ENCODE measurements at places on chromosomes 3 and 15.

- no peaks in the 10 kb centered on the region for H3K27me3 ChIP-seq
- no peak for DNase-seq
- H3K27ac ChIP-seq = no peak overlapping the region
Observed at GRCh38 chr3:50444213-50444612, 59.2 kb downstream of the CACNA2D2 start.

GRCh38 chr3:148957586-148957985 is 33.8 kb upstream of the GYG1 start:
- no peaks in the 10 kb centered on the region for H3K4me1 ChIP-seq
- peak overlapping the region; percentile 90 for H3K27ac ChIP-seq
- no peaks in the 10 kb centered on the region for H3K36me3 ChIP-seq
- no peak overlapping the region for H3K4me3 ChIP-seq
- H3K27me3 ChIP-seq = no peaks in the 10 kb centered on the region
- DNase-seq = no peak

DNA sequence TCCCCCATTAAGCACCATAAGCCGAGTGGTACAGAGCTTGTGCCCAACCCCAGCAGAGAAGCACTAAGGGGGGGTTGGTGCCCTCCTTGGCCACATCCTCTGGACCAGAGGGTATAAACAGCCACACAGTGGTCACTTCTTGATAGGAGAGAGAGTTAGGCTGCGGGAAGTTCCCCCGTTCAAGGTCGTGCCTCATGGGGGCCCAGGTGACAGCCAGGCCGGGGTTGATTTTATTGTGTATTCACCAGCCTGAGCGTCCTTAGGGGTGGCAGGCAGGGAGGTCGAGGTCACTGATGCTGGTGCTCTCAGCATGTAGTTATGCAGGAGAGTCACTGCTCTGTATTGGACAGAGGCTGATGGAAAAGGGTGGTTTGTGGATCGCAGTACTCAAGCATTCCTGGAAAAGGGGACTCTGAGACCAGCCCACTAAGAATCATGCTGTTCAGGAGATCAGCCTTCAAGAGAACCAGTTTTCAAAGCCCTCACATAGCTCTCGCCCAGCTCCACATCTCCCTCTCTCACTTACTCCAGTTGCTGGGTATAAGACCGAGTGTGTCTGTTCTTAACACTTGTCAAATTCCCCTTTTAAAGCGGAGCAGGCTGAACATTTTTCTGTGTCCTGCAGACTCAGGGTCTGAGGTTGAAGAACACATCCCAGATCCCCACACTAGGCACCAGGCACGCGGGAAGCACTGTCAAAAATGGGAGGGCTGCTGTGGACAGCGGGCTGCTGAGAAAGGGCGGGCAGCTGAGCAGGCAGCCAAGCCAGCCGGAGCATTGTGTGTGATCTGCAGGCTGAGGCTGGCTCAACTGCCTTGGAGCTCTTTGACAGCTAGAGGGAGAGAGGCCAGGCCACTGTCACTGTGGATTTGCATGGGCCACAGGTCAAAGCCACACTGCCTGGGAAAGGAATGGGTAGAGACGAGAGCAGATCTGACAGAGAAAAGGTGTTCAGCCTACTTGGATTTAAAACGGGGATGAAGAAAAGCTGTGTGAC is 279.3 kb upstream of the LRRFIP2 start:
- peak; percentile 37 for DNase-seq
- H3K4me1 ChIP-seq = no peaks in the 10 kb centered on the region
- H3K27ac ChIP-seq = peak overlapping the region; percentile 68
- peaks cover 5% of the 10 kb centered on the region for H3K27me3 ChIP-seq
- no peaks in the 10 kb centered on the region for H3K36me3 ChIP-seq

- H3K27me3 ChIP-seq = no peaks in the 10 kb centered on the region
- no peaks in the 10 kb centered on the region for H3K4me1 ChIP-seq
- H3K27ac ChIP-seq = no peak overlapping the region
- no peaks in the 10 kb centered on the region for H3K36me3 ChIP-seq
- DNase-seq = no peak
- H3K4me3 ChIP-seq = no peak overlapping the region
Observed at GRCh38 chr3:133238015-133238414, 161.8 kb upstream of the BFSP2 start.

- no peaks in the 10 kb centered on the region for H3K36me3 ChIP-seq
- no peaks in the 10 kb centered on the region for H3K4me1 ChIP-seq
- no peaks in the 10 kb centered on the region for H3K27me3 ChIP-seq
- no peak overlapping the region for H3K27ac ChIP-seq
- no peak overlapping the region for H3K4me3 ChIP-seq
Observed at GRCh38 chr15:42903388-42904324, 16.9 kb downstream of the TTBK2 start.

GRCh38 chr15:42139596-42139995 is 16.8 kb downstream of the PLA2G4F start:
- no peaks in the 10 kb centered on the region for H3K36me3 ChIP-seq
- H3K27ac ChIP-seq = no peak overlapping the region
- DNase-seq = no peak
- no peak overlapping the region for H3K4me3 ChIP-seq
- H3K27me3 ChIP-seq = no peaks in the 10 kb centered on the region

DNA sequence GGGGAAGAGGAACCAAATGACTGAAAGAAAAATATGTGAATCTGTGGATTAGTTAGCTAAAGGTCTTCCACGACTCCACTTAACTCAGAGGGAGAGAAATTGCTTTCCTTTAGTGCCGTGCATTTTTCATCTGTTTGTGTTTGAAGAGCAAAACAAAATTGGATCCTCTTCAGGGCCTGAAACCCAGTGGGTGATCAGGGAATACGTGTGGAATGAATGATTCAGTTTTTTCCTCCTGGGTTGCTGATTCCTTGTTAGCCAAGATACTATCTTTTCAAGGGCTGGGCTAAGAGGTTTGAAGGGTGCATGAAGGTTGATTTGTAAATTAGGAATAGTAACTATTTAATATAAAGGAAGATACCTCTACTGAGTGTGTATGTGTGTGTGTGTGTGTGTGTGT is 61.0 kb downstream of the TPRG1 start:
- H3K27me3 ChIP-seq = no peaks in the 10 kb centered on the region
- no peaks in the 10 kb centered on the region for H3K4me1 ChIP-seq
- peak overlapping the region; percentile 11 for H3K27ac ChIP-seq
- no peak for DNase-seq
- no peaks in the 10 kb centered on the region for H3K36me3 ChIP-seq
- H3K4me3 ChIP-seq = no peak overlapping the region

DNA sequence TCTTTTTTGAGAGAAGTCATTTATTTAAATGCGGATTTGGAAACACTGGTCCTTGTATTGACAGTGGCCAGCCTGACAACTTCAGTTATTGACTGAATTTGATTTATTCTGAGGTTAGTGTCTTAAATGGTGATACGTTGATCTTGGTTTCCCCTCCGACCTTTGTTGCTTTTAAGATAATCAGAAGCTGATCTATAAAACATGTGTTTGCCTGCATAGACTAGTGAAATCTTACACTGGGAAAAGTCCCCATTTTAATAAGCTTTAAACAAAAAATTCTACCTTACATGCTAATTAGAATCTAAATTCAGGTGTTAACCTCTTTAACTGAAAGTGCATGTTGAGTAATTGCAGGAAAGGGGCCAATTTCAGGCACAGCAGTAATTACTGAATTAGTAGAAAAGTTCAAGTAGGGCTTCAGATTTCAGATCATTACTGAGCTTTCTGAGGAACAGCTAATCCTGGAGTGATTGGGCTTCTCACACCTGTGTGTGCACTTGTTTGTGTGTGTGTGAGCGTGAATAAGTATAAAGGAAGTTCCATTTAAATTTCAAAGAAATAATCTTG is 221.4 kb downstream of the SOX2 start:
- H3K4me1 ChIP-seq = no peaks in the 10 kb centered on the region
- no peak for DNase-seq
- H3K36me3 ChIP-seq = no peaks in the 10 kb centered on the region

DNA sequence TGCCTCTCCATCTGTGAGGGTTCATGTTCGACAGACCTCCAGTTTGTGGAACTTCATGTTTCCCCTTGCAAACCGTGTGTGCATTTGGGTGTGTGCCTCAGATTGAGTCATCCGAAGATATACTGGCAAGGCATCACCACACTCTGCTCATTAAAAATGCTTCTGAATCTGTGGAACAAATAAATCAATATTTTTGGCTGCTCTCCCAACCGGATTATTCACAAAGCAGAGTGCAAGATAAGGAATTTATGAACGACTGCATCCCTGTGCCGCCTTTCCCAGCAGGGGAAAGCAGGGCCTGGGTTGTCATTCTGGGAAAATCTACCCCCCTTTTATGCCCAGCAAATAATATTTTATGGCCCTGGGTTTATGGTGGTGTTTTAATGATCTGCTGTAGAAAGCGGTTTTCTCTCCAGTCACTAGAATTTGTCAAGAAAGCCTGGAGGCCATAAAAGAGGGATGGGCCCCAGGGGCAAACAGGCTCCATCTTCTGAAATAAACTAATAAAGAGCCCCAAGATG is 4.2 kb upstream of the WNT5A start:
- peaks cover 28% of the 10 kb centered on the region for H3K4me1 ChIP-seq

DNA sequence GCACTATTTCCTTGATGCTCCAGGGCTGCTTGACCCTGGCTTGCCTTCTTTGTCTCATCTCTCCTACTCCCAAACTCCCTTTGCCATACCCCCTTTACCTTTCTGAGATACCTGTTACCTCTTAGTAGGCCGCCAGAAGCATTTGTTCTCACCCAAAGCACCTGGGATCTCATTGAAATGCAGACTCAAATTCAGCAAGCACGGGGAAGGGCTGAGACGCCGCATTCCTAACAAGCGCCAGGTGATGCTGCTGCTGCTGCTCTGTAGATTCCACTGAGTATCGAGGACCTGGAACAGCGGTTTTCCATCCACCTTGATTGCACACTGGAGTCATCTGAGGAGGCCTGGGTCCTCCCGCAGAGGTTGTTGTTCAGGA is 91.8 kb downstream of the TMEM266 start:
- DNase-seq = no peak
- H3K4me3 ChIP-seq = no peak overlapping the region
- peaks cover 15% of the 10 kb centered on the region for H3K4me1 ChIP-seq
- H3K27me3 ChIP-seq = peaks cover 12% of the 10 kb centered on the region
- H3K36me3 ChIP-seq = no peaks in the 10 kb centered on the region
- no peak overlapping the region for H3K27ac ChIP-seq

GRCh38 chr3:98817547-98818041 is 54.5 kb downstream of the ST3GAL6 start:
- DNase-seq = no peak
- H3K27me3 ChIP-seq = no peaks in the 10 kb centered on the region
- H3K27ac ChIP-seq = peak overlapping the region; percentile 23
- no peaks in the 10 kb centered on the region for H3K4me1 ChIP-seq
- H3K36me3 ChIP-seq = peaks cover 34% of the 10 kb centered on the region
- H3K4me3 ChIP-seq = no peak overlapping the region

DNA sequence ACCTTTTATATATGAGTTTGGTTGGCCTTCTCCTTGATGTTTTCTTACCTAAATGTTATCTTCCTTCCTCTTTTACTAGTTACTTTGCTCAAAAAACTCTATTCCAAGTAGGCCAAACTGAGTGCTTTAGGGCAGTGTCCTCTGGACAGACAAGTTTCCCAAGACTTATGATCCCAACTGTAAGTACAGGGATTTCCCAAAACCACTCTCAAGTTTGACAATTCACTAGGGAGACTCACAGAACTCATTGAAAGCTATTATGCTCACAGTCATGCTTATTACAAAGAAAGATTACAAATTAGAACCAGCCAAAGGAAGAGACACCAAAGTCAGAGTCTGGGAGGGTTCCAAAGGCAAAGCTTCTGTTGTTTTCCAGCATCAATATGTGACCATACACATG is 534.2 kb upstream of the ALCAM start:
- no peaks in the 10 kb centered on the region for H3K4me1 ChIP-seq
- no peak overlapping the region for H3K4me3 ChIP-seq
- H3K36me3 ChIP-seq = no peaks in the 10 kb centered on the region
- H3K27ac ChIP-seq = no peak overlapping the region
- no peak for DNase-seq
- no peaks in the 10 kb centered on the region for H3K27me3 ChIP-seq

- no peak overlapping the region for H3K27ac ChIP-seq
- peaks cover 7% of the 10 kb centered on the region for H3K36me3 ChIP-seq
- H3K27me3 ChIP-seq = no peaks in the 10 kb centered on the region
- no peak overlapping the region for H3K4me3 ChIP-seq
- H3K4me1 ChIP-seq = peaks cover 27% of the 10 kb centered on the region
Observed at GRCh38 chr15:78461171-78461888, 23.3 kb downstream of the IREB2 start.

DNA sequence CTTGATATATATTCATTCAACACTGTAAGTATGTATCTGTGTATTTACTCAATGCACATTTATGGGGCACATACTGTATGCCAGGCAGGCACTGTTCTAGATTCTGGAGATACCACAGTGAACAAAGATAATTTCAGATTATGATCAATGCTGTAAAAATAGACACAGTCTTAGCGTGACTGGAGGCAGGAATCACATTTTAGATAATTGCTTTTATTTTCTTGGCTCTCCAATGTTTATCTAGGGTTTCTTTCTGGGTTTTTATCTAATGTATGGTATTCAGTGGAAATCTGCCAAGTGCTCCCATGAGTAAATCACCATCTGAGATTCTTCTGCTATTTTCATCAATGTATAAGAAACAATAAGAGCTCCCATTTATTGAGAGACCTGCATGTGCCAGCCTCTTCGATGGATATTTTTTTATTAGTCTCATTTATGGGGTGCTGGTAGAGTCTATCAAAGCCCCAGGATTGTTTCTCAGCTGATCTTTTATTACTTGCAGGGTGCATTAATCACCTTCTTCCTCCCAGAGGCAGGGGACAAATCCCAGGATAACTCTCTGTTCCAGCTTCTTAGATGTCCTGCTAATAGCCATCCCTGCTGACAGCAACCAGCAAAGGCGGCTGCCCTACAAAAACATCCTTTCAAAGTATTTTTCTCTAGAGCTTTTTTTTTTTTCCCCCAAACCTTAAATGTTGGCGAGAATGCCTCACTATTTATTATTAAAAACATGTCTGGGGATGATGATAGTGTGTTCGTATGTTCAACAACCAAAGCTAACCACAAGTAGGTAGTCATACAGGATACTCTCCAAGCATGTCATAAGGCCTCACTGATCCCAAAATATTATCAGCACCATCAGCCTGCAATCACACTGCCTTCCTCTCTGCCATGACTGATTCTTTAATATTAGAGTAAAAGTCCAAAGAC is 331.0 kb upstream of the RASGRP1 start:
- no peaks in the 10 kb centered on the region for H3K4me1 ChIP-seq
- no peaks in the 10 kb centered on the region for H3K27me3 ChIP-seq
- H3K36me3 ChIP-seq = no peaks in the 10 kb centered on the region
- no peak overlapping the region for H3K27ac ChIP-seq

- H3K4me3 ChIP-seq = no peak overlapping the region
- no peaks in the 10 kb centered on the region for H3K36me3 ChIP-seq
- no peak for DNase-seq
- no peaks in the 10 kb centered on the region for H3K4me1 ChIP-seq
Observed at GRCh38 chr3:98565237-98565643, 28.2 kb downstream of the CPOX start.

GRCh38 chr3:81823882-81824395 is 62.5 kb upstream of the GBE1 start:
- H3K27ac ChIP-seq = no peak overlapping the region
- DNase-seq = no peak
- H3K4me3 ChIP-seq = no peak overlapping the region

- H3K36me3 ChIP-seq = no peaks in the 10 kb centered on the region
- no peaks in the 10 kb centered on the region for H3K27me3 ChIP-seq
- no peak overlapping the region for H3K27ac ChIP-seq
- no peaks in the 10 kb centered on the region for H3K4me1 ChIP-seq
- DNase-seq = no peak
Observed at GRCh38 chr15:89009080-89009479, 79.2 kb upstream of the ABHD2 start.
